ENCODE measurements at places on chromosomes 2 and 18.

DNA sequence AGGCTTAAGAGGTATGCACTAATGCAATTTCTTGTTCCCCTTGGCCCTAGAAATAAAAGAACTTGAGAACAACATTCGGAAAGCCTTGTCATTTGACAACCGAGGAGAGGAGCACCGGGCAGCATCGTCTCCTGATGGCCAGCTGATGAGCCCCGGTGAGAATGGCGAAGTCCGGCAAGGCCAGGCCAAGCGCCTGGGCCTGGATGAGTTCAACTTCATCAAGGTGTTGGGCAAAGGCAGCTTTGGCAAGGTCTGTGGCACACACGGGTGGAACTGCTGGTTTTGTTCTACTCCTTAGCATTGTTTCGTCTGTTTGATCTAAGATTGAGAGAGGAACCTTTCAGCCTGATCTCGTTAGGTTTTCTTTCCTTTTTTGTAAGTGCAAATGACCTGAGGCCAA is 289.8 kb upstream of the EPAS1 start:
- DNase-seq, result no peak

GRCh38 chr2:2175381-2176090 is 155.5 kb downstream of the MYT1L start:
- no peak for DNase-seq

DNA sequence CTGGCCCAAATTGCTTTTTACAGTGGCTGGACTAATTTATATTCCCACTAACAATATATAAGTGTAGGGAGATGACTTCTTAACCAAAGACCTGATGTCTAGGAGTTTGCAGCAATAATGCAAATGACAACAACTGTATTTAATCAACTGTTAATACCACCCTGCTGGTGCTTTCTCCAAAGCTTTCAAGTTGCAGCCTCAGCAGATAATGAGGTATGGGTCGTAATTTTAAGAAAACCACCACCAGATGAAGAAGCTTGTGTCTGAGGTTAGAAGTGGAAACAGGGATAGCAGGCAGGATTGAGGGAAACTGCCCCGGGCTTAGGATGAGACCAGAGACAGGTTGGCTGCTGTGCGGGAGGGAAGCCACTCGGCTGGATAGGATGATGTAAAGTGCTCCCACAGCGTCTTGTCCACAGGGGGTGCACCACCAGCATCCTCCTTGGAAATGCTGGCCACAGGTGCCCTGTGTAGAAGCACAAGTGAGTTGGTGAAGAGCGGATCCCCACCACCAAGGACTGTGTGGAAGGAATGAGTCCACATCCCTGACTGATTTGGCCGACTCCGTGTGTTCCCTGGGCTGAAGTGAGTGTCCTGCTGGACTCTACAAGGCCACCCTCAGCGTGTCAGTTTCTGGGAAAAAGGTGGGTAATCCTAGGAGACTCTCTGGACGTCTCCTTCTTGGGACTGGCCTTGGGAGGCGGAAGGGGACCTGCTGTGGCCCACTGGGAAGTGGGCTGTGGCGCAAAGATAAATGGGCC is 76.1 kb upstream of the SMAD2 start:
- no peak for DNase-seq

- DNase-seq, result no peak
Measured at GRCh38 chr2:227793148-227793712, 20.4 kb upstream of the CCL20 start.

DNA sequence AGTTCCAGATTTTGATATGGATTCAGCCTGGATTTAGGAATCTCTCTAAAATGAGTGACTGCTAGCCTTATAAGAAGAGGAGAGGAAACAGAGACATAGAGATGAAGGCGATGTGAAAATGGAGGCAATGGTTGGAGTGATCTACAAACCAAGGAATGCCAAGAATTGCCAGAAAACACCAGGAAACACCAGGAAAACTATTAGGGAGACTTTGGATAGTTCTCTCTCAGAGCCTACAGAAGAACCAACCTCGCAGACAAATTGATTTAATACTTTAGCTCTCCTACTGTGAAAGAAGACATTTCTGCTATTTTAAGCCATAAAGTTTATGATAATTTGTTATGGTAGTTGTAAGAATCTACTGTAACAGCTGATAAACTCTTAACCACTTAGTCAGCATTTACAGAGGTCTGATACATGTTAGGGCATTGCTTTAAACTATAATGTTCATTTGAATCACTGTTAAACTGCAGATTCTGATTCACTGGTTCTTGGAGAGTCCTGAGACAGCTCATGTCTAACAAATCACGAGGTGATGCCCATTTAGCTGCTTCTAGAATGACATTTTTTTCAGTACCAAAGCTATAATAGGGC is 1702.6 kb upstream of the LRRTM1 start:
- DNase-seq, result no peak

- no peak for DNase-seq
Measured at GRCh38 chr18:9647496-9648323, 33.4 kb upstream of the PPP4R1 start.

- no peak for DNase-seq
Measured at GRCh38 chr2:159445307-159445706, 158.8 kb upstream of the WDSUB1 start.

DNA sequence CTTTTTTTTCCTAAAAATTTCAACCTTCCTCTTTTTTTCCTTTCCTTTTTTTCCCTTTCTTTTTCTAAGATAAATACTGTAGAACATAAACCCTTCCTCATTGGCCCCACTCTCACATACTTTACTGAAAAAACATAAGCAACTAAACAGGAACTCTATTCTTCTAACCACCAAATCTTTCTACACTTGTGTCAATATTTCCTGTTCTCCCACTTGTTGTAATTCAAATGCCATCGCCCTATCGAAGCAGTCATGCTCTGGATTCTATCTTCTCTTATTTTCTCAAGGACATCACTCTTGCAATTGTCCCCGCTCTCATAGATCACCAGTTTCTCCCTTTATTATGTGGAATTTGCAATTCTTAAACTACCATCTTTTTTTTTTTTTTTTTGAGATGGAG is 20.2 kb upstream of the SSB start:
- no peak for DNase-seq

GRCh38 chr2:170928036-170928823 is 823 bp upstream of the GORASP2 start:
- DNase-seq, result no peak

- peak; percentile 10 for DNase-seq
Measured at GRCh38 chr2:230326453-230327417, at the start of gene SP140L. SP140L (plus strand) TSS chr2:230327193; CDS start chr2:230327270, 77 bp downstream.

- DNase-seq, result no peak
Measured at GRCh38 chr18:25457126-25457525, 105.2 kb upstream of the ZNF521 start.

DNA sequence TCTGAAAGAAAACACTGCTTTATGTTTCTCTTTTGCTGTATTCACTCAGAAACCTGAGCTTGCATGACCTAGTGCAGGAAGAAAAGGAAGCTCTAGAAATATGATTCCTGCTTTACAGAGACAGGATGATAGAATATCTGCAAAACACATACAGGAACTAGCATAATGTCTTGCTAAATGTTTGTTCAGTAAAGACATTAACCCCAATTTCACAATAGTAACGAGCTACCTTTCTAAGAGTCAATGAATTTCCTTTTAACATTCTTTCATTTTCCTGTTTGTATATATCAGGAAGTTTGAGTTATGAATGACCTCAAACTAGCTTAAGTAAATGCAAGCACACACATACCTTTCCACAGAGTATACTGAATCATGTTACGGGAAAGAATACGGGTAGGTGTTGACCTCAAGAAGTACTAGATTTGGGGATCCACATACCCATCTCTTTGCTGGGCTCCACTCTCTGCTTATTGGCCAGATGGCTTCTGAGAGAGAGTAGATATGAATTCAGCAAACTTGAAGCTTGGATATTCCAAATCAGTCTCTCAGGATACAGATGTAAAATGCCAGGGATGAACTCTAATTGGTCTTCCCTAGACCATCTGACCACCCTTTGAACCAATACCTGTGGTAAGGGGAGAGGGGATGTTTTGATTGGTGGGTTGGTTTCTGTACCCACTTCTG is 18.2 kb upstream of the ACSL3 start:
- no peak for DNase-seq

- DNase-seq, result no peak
Measured at GRCh38 chr2:19888831-19889230, 13.0 kb downstream of the TTC32 start.

- DNase-seq, result no peak
Measured at GRCh38 chr18:77073336-77074093, 59.1 kb downstream of the MBP start.

GRCh38 chr2:156338578-156338977 is 6.1 kb upstream of the NR4A2 start:
- no peak for DNase-seq

DNA sequence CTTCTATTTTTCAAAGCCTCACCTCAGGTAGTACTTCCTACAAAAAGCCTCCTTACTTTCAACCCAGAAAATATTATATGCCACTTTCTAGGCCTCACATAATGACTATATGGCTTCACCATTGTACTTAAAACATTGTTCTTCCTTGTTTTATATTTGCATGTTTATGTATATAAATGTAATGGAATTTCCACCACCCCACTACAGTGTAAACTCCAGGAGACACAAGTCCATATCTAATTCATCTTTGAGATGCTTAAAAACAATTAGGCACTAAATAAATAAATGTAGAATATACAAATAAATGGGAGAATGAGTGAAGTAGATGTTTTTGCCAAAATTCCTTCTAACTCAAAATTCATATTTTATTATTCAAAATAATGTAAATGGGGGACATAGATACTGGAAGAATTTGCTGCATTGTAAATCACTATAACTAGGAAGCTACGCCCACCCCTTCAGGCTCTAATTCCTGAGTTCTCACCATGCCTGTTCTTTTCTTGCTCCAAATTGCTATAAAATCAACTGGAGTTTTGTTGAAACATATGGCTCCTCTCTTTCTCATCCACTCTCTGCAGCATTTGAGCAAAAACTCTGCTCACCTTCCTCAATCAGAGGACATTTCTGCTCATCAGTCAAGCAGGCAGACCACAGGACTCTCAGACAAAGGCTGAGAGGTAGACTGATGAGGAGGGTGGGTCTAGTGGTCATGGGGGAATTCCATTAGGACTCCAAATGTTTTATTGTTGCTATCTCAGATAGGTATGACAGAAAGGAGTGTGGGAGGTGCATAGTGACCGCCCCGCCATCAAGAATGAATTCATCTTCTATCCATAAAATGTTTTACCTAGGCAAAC is 243.0 kb downstream of the HNMT start:
- no peak for DNase-seq

- no peak for DNase-seq
Measured at GRCh38 chr18:56565551-56566345, 72.6 kb downstream of the TXNL1 start.

DNA sequence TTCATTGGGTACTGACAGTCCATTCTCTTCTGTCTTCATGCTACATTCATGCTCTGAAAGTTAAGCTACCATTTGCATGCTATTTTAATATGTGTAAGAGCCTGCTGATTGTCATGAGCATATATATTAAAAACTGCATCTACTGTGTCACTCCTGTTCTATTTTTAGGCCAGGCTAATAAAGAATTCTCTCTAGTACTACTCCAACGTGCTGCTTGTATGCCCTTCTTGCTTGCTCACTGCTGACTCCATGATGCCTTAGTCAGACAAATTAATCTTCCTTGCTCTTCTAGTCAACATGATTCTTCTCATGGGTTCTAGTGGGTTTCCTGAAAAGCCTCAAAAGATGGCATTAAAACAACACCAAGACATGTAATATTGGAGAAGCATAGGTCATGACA is 1600.1 kb downstream of the DPP10 start:
- DNase-seq, result no peak

GRCh38 chr2:239306274-239307220 is 94.3 kb downstream of the HDAC4 start:
- DNase-seq, result no peak

GRCh38 chr2:237350597-237350996 is 63.4 kb downstream of the COL6A3 start:
- DNase-seq, result no peak

GRCh38 chr2:46387886-46388515 is 90.8 kb downstream of the EPAS1 start:
- DNase-seq, result no peak
